Gastroesophageal sphincter (tissue), 4 donors: ENCODE measurements at places on chromosomes 7 and 10. TPM values are rescaled to one million over a fixed set of nuclear protein-coding genes. Genes with fewer than 3 reads are reported as not detected.

CALD1 gene
- 2,575 TPM for total RNA-seq

DNAAF5 gene
- 24.9 TPM for total RNA-seq

KMT2C gene
- 82.1 TPM for total RNA-seq

PAPOLB gene
- total RNA-seq, result not detected

ADCY1 gene
- 0.49 TPM for total RNA-seq

AKR1D1 gene
- not detected for total RNA-seq

DGKI gene
- total RNA-seq, result 4.7 TPM

CFAP70 gene
- 1.8 TPM for total RNA-seq

GRCh38 chr7:489876-490275 is 29.8 kb downstream of the PDGFA start:
- no peak for ATAC-seq

DNA sequence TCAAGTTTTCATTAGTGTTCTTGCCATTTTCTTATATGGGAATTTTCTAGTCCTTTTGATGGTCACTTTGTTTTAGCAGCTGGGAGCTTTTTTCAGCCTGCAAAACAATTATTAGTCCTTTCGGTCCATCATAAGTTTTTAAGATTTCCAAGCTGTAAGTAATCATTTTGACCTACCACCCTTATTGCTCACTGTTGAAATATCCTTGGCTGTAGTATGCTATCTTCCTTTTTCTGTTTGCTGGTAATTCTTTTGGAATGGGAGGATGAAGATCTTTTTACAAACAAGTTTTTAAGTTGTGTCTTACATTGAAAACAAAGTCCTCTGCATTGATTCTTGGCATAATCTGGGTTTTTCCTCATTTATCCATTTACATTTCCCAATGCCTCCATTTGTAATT is 24.0 kb downstream of the BZW2 start:
- no peak for ATAC-seq

- no peak for ATAC-seq
Measured at GRCh38 chr10:34537629-34538231, 277.4 kb downstream of the PARD3 start.

- ATAC-seq, result no peak
Measured at GRCh38 chr10:42149027-42149700, 489.2 kb downstream of the ZNF33B start.

DNA sequence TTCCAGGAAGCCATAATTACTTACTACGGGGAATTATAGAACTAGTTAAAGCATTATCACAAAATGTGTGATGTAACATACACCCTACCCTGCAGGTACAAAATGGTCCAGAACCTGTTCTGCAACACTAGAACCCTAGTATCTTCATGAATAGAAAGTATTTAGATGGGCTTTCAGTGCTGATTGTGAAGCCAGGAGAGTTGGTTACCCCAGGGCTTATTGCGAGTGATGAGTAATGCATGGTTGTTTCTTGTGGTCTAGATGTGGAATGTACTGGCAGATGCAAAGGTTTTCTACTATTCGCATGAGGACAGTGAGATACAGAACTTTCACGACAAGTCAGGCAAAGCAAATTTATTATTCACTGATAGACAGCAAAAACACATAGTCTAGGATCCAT is 33.6 kb upstream of the AGR3 start:
- no peak for ATAC-seq

- peak; percentile 85 for ATAC-seq
Measured at GRCh38 chr10:44180321-44181168, 204.4 kb downstream of the CXCL12 start.

GRCh38 chr7:123871998-123872867 is 27.3 kb downstream of the HYAL4 start:
- ATAC-seq, result peak; percentile 65

DNA sequence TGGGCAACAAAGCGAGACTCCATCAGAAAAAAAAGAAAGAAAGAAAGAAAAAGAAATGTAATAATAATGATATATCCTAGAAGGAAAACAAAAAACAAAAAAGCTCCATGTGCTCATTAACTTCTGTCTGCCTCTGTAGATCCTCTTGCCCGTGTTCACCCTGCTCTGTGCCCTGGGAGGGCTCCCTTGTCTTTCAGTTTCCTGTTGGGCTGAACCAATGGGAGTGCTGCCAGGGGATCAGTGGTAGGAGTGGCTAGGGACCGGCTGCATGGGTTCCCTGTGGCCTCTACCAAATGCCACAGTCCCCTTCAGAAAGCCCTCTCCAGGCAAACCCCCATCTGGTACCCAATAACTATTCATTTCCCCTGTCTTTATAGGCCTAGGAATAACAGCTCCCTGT is 51.8 kb upstream of the PARD3 start:
- no peak for ATAC-seq

GRCh38 chr10:61835946-61836887 is 65.3 kb upstream of the ARID5B start:
- ATAC-seq, result no peak

GRCh38 chr10:94902570-94902969 is 35.9 kb upstream of the CYP2C9 start:
- ATAC-seq, result peak; percentile 39
